ENCODE measurements at places on chromosomes 5 and 9. TPM values are rescaled to one million over a fixed set of nuclear protein-coding genes. Genes with fewer than 3 reads are reported as not detected.
A peak's percentile ranks its signal among the peaks of the same experiment; 100 is the strongest.

STRBP gene
- total RNA-seq: 97.5 TPM

ORM2 gene
- not detected for total RNA-seq

DNA sequence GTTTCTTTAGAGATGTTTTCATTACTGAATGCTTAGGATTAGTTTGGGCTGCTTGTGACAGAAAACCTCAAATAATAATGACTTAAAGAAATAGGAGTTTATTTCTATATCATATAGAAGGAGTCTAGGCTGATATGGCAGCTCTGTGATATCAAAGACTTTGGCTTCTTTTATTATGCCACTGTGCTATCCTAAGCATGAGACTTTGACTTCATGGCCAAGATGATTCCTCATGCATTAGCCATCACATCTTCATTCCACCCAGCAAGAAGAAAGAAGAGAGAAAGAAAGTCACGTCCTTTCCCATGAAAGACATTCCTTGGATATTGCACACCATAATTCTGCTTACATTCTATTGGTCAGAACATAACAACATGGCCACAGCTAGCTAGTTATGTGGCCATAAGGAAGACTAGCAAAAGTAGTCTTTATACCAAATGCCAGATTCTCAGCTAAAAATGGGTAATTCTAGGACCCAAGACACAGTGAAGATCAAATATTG, 76.2 kb downstream of the DAPK1 start:
- DNase-seq: no peak

DNA sequence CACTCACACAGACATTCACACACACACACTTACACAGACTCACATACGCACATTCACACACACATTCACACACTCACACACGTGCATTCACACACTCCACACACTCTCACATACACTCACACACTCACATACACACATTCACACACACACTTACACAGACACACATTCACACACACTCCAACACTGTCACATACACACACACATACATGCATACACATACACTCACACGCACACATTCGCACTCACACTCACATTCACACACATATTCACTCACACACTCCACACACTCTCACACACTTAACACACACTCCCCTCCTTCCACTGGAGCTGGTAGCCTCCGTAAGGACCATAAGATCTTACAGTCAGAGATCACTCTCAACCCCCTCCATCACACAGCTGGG, 26.2 kb downstream of the CAMK2A start:
- no peak for DNase-seq

GRCh38 chr5:59107692-59108091, 524.8 kb downstream of the RAB3C start:
- DNase-seq: no peak

- DNase-seq: no peak
These were observed 645.4 kb downstream of the PRELID2 start for GRCh38 chr5:145189746-145190145.

GRCh38 chr5:9716838-9717281, 86.7 kb upstream of the TAS2R1 start:
- DNase-seq: no peak

GRCh38 chr5:6761333-6761732, 48.1 kb downstream of the TENT4A start:
- no peak for DNase-seq

DNA sequence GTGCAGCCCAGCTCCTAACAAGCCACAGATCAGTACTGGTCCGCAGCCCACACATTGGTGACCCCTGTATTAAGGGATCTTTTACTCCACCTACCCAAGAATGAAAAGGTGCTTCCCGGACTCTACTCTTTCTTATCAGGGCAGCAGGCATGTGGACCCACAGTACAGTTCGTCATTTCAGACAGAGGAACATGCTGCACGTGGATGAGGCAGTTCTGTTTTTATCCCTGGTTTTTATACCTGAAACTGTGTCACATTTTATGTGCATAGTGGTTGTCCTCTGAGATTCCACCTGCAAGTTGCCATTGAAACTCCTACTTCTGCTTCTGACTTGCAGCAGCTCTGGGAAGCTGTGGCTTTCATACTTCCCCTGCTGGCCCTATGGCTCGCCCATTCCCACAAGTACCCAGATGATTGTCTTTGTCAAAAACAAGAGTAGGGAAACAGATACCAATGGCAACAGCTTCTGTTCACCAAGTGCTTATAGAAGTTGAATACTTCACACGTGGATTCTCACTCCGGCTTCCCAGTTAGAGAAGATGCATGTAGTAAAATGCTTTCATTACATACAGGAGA, 208.0 kb downstream of the TRIO start:
- DNase-seq: no peak

DNA sequence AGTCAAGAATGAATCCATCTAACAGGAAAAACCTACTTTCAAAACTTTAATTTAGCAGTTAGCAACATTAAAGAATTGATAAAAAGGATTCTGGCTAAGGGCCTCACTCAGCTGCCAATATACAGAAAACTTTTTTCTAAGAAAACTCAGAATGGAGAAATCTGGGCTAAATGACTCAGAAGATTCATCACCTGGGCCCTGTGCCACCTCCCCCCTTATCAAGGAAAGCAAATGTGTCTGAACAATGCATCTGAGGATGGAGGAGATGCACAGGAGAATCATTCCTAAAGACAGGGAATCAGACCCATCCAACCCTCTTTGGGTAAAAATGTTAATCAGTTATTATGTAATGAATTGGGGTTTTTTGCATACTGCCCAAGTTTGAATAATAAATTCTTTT, 592.0 kb upstream of the DMAC1 start:
- no peak for DNase-seq

- DNase-seq: no peak
These were observed 25.9 kb downstream of the QRFP start for GRCh38 chr9:130870491-130871381.

GRCh38 chr5:161134956-161135355, 282.9 kb upstream of the ATP10B start:
- DNase-seq: no peak

- no peak for DNase-seq
These were observed 36.0 kb downstream of the SARDH start for GRCh38 chr9:133701981-133702797.

- DNase-seq: no peak
These were observed 57.4 kb upstream of the SIMC1 start for GRCh38 chr5:176180781-176181180.

GRCh38 chr9:101028346-101029314, at the start of gene PLPPR1:
Gene PLPPR1, plus strand, starts transcription at chr9:101028727.
- peak; percentile 82 for DNase-seq

- DNase-seq: no peak
These were observed 19.5 kb downstream of the AOPEP start for GRCh38 chr9:94745806-94746540.

- no peak for DNase-seq
These were observed 197.5 kb downstream of the TRPM3 start for GRCh38 chr9:70923961-70924360.

- no peak for DNase-seq
These were observed 29.7 kb upstream of the CDK5RAP2 start for GRCh38 chr9:120609636-120610035.

DNA sequence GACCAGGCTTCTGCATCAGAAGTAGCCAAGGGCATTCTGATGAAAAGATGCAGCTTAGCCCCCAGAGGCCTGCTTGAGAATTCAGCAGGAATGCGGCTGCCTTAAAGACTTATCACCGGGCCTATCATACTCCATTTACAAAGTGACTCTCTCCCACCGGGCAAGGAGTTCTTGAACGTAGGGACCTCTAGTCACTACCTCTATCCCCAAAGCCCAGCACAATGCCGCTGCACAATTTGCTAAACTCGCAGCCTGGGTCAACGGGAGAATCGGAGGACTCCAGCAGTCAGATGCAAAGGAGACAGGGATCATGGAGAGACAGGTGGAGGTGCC, 661 bp downstream of the PDCL start:
- no peak for DNase-seq

DNA sequence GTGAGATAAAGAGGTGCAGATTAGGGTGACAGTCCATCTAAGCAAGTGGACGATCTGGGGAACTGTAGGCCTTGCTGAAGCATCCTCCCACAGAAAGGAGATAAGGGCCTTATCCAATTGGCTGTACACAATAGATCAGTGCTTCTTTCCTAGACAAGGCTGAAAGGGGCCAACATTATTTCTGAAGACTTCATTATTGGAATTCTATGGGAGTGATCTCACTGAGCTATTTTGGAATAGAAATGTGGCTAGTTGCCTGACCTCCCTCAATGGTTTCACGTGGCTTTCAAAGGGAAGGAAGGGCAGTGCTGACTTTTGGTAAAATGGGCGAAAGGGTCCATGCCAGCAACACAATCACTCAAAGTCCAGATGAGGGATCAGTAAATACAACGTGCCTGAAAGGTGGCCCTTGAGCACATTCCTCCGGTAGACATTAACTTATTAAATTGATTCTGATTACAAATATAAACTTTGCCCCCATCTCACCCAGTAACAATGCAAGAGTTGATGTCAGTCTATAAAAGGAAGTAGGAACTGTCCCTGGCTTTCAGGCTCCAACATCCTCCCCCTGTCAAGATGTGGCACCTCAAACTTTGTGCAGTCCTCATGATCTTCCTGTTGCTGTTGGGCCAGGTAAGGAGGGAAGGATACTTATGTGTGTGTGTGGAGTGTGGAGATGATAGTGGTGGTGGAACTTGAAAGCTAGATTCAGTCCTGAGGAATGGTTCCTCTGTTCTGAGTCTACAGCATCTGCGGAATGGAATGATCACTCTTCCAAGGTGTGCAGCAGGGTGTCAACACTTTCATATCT, at the start of gene LEAP2:
TSS of gene LEAP2 (plus strand) at position 550 of the 811 bp plus-strand sequence. CDS start at position 577, 27 bp downstream.
- DNase-seq: no peak

DNA sequence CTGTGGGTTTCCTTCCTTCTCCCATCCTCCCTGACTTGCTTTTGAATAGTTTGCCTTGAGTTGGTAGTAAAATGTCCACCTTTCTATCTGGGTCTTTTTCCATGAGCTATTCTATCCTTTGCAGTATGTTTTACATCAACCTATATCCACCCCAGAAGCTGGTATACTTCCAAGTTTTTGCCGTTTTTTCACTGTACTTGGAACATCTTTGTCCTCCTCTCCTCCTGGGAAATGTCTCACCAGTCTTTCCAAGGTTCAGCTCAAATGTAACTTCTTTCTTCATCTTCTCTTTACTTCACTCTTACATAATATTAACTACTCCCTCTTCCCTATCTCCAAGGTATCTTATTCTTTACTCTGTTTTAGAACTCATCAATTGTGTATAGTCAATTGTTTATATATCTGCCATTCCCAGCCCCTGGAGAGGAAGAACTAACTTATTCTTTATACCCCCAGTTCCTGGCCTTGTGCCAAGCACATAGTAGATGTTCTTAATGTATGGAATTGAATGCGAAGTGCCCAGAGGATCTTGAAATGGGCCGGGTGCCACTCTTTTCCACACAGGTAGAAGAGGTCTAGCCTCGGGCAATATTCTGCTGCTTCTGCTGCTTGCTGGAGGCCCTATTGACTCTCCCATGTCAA, 34.9 kb upstream of the SLC1A3 start:
- no peak for DNase-seq
